ENCODE measurements at places on chromosomes 1 and 21.

- peak; percentile 92 for DNase-seq
Observed at GRCh38 chr1:64966158-64966971, at the start of gene JAK1. TSS of gene JAK1 (minus strand) at chr1:64966549. CDS start at chr1:64886264, 80,285 bp downstream.

DNA sequence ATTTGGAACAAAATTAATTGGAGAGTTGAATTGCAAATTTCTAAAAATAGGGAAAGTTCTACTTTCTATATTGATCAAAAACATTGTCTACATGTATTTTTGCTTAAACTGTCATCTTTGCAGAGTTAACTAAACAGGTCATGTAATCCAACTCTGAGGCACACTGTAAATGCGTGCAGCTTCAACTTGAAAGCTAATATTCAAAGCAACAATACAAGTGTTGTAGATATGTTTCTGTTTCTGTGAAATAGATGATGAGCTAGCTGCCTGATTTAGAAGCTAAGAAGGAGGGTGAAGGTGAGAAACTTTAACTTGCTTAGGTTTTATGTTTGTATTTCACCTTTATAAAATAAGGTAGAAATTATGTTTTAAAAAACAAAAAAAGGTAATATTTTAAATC is 77.2 kb downstream of the IVNS1ABP start:
- DNase-seq = no peak

- no peak for DNase-seq
Observed at GRCh38 chr1:1098681-1099421, 17.0 kb downstream of the C1orf159 start.

- no peak for DNase-seq
Observed at GRCh38 chr1:204259196-204259595, 45.4 kb upstream of the GOLT1A start.

DNA sequence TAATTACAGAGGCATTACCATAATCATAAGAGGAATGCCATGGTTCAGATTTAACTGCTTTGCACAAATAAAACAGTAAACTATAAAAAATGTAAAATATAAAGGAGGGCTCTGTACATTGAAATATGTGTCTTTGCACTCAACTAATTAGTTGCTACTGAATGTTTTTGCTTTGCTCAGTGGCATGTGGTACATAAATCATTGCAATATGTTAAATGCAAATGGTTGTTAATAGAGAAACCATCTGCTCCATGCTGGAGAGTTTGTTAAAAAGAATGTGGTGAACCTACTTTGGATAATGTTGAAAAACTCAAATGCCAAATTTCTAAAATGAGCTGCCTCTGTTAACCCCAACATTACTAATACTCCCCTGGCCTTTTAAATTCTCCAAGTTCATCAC is 201.5 kb downstream of the NTNG1 start:
- DNase-seq = no peak

- no peak for DNase-seq
Observed at GRCh38 chr1:198496216-198497143, 44.0 kb downstream of the ATP6V1G3 start.

DNA sequence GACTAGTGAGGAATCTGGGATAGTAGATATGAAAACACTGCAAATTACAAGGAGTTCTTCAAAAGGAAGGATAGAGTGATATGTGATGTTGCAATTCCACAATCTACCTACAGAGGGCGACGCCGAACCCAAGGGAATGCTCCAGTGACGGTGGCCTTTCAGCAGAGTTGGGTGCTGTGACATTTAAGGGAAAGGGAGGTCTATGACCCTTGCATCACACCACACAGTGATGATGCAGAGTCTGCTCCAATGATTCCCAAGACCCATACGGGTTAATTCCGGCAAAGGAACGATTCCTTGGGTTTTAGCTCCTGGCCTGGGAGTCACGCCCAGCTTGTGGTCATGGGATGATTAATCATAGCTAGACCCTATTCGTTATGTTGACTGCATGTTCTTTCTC is 123.0 kb upstream of the IGSF21 start:
- DNase-seq = peak; percentile 21

- DNase-seq = peak; percentile 15
Observed at GRCh38 chr1:212565079-212565478, 43.5 kb upstream of the ATF3 start.

GRCh38 chr1:207875532-207875931 is 35.4 kb downstream of the CD34 start:
- DNase-seq = no peak

DNA sequence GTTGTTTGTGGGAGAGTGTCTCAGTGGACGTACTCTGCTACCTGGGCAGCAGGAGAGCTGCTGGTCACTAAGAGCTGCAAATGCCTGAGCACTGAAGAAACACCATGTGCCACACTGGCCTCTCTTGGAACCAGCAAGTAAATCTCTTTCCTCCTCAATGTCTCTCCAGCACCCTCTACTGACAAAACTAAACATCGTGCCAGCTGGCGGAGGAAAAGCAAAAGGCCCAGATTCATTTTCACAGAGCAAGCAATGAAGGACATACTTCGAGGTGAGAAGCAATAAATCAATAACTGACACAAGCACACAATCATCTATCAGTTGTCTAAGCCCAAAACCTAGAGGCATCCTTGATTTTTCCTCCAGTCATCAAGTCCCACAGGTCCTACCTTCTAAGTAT is 78.1 kb downstream of the RERE start:
- no peak for DNase-seq

- DNase-seq = no peak
Observed at GRCh38 chr1:187894349-187894748, 1065.6 kb downstream of the PLA2G4A start.

GRCh38 chr1:16447641-16448040 is 7.1 kb downstream of the NECAP2 start:
- DNase-seq = no peak

GRCh38 chr1:156538711-156539440 is 33.5 kb downstream of the IQGAP3 start:
- DNase-seq = no peak

DNA sequence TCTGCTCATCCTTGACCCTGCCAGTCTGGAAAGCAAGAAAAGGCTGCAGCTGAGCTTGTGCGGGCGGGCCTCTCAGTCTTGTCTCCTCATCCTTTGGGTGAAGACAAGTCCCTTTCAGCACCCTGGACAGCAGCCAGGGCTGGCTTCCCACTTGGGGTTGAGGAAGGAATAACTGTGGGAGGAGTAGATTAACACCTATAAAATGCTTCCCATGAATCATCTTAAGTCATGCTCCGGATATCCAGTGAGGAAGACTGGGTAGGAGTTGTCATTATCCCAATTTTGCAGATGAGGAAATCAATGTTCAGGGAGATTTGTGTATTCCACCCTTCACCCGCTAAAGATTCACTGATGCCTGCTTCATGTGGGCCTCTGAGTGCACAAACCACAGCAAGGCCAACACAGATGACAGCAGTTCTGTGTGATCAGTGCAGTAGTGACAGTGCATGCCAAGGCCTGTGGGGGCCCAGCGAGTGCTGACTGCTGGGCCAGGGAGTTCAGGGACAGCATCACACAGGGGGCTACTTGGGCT is 20.1 kb upstream of the COL16A1 start:
- peak; percentile 51 for DNase-seq

DNA sequence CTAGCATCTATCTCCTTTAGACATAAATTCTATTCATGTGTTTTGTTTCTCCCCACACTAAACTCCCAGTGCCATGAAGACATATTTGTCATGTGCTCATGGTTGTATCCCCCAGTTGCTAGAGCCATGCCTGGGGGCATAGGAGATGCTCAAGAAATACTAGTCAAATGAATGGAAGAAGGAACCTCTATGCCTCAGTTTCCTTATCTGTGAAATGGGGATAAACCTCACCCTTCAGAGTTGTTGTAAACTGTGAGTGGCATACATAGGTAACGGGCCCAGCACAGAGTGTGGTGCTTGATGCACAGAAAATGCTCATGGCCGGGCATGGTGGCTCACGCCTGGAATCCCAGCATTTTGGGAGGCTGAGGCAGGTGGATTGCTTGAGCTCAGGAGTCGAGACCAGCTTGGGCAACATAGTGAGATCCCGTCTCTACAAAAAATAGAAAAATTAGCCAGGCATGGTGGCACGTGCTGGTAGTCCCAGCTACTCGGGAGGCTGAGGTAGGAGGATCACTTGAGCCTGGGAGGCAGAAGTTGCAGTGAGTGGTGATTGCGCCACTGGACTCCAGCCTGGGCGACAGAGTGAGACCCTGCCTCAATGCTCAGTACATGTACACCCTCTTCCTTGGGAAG is 8.7 kb downstream of the LDLRAD2 start:
- DNase-seq = no peak

DNA sequence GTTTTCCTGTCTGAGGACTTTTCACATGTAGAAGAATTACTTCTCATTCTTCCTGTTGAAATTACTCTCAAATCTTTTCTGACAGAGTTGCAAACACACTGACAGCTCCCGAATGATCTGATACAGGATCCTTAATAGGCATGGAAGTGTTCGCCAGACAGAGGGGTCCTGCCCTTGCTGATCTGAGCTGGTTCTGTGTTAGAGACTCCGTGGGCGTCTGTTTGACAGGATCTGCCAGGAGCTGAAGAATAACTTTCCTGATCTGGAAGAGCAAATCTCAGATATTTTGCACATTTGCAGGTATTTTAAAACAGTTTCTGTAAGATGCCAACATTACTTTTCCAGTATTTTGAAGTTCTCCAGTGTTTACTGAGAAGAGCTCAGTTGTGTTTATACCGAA is 202.3 kb downstream of the DYRK1A start:
- DNase-seq = no peak

GRCh38 chr1:76343356-76343755 is 268.8 kb downstream of the ST6GALNAC3 start:
- DNase-seq = no peak

GRCh38 chr1:163442895-163443294 is 121.1 kb downstream of the NUF2 start:
- DNase-seq = no peak

DNA sequence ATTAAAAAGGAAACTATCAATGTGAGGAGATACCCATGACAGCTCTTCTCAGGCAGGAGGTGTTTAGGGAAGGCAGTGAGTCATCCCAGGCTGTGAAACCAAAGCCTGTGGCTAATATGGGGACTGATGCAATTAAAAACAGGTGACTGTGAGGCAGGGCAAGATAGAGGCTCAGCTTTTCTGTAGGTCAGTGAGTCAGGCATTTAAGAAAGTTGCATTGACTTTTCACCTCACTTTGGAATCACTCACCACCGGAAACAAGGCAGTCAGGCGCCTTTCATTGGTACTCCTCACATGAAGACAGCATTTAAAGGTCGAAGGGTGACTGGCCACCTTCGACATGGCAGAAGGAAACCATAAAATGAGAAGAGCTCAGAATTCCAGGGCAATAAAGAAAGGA is 54.5 kb downstream of the PAPPA2 start:
- no peak for DNase-seq

Measured in activated T-cell treated with anti-CD3 and anti-CD28 coated beads, Interleukin-2, amount 50 U/mL, for 72 hours (primary cell).